A549 treated with Mapracorat at 1 μM for 4 hours (cell line): ENCODE measurements at places on chromosomes 12 and 14. TPM values are rescaled to one million over a fixed set of nuclear protein-coding genes. Genes with fewer than 3 reads are reported as not detected.

Gene RD3L
- not detected in 5 replicates for total RNA-seq

Gene RTL1
- total RNA-seq: 0.15 to 0.33 TPM (median 0.24 TPM) in 5 replicates

Gene FITM1
- total RNA-seq: 0.13 to 0.19 TPM in 2 of 5 replicates, not detected in the others

Gene RFX4
- not detected in 5 replicates for total RNA-seq

Gene OAS1
- total RNA-seq: 29.0 to 44.5 TPM (median 40.3 TPM) in 5 replicates

Gene P3H3
- 19.8 to 29.8 TPM (median 28.7 TPM) in 5 replicates for total RNA-seq

Gene B4GALNT1
- total RNA-seq: 30.6 to 47.9 TPM (median 44.0 TPM) in 5 replicates

Gene CCDC196
- not detected in 5 replicates for total RNA-seq

Gene NTS
- total RNA-seq: 56.7 to 95.4 TPM (median 84.3 TPM) in 5 replicates

Gene SCN8A
- total RNA-seq: 1.2 to 1.9 TPM (median 1.8 TPM) in 5 replicates

Gene BBOF1
- total RNA-seq: 3.3 to 5.5 TPM (median 3.8 TPM) in 5 replicates

Gene CDH24
- total RNA-seq: 2.8 to 5.2 TPM (median 4.7 TPM) in 5 replicates

Gene KLRD1
- not detected in 5 replicates for total RNA-seq

Gene TBC1D30
- total RNA-seq: 1.0 to 1.9 TPM (median 1.4 TPM) in 5 replicates

Gene CPSF2
- 28.4 to 43.6 TPM (median 38.7 TPM) in 5 replicates for total RNA-seq

Gene SMARCD1
- total RNA-seq: 63.3 to 72.2 TPM (median 65.3 TPM) in 5 replicates
